Activated naive CD8-positive, alpha-beta T cell treated with anti-CD3 and anti-CD28 coated beads, Interleukin-2, amount 50 U/mL, for 16 hours (primary cell): ENCODE measurements at places on chromosomes 5 and 9.

DNA sequence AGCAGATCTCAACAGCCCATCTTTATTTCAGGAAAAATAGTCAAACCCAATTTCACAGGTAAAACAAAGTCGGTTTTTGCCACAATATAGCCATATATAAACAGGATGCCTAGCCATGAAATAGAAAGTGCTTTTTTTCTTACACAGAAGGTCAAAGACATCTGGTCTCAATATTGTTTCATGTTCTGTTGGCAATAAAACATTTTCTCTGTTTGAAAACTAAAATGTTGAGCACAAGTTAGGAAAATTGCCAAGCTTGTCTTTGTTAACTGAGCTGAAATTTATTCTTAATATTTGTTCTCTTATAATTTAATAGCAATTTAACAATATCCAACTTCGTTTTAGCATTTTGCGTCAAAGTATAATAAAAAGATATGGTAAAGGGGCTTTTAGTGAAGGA lies 673.4 kb downstream of the DTWD2 start:
- DNase-seq: no peak

- DNase-seq: no peak
Observed at GRCh38 chr5:139190125-139190524, 8.0 kb downstream of the SIL1 start.

GRCh38 chr5:175788155-175788787 lies 83.1 kb upstream of the CPLX2 start:
- no peak for DNase-seq

DNA sequence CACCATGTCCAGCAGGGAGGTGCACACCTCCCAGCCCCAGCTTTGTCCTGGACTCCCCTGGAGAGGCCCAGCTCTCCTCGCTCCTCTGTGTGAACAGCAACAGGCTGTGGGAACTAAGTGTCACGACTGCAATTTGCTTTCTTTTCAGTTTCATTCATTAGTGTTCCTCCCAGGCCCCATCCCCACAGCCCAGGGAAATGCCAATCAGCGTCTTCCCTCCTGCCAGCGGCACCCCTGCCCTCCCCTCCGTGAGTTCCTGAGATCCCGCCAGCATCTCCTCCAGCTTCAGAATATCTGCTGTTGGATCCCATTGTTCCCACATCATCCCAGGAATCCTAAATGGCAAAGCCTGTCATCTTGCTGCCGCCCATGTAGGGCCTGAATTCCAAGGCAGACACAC lies 13.1 kb upstream of the RPL26L1 start:
- no peak for DNase-seq

DNA sequence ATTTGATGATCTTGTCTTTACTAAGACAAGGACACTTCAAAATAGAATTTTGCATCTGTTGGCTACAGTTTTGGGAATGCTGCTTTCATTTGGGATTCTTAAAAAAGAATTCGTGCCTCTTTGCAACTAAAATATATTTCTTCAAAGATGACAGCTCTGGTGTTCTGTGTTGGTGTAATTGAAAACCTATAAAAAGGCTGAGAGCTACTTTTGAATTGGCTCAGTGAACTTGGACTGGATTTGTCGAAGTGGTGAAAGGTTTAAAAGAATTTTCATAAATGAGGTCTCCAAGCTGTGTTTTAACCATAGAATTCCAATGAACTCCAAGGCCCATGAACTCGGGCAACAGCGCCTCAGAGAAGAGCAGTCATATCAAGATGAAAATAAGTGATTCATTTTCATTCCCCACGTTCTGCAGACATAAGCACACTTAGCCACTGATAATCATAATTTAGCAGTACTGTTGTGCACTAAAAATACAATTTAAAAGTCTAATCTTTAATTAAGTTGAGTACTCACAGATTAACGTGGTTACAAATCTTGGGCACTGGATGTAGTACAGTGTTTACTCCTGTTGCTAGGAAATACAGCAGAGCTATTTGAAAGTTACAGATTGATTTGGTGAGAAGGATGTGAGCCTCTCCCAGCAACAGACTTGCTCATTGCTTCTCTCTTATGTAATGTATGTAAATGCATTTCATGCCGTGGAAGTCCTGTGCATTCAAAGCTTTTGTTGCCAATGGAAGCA lies 10.9 kb downstream of the SNCAIP start:
- no peak for DNase-seq

GRCh38 chr9:136228107-136228875 lies 17.3 kb downstream of the QSOX2 start:
- DNase-seq: no peak

DNA sequence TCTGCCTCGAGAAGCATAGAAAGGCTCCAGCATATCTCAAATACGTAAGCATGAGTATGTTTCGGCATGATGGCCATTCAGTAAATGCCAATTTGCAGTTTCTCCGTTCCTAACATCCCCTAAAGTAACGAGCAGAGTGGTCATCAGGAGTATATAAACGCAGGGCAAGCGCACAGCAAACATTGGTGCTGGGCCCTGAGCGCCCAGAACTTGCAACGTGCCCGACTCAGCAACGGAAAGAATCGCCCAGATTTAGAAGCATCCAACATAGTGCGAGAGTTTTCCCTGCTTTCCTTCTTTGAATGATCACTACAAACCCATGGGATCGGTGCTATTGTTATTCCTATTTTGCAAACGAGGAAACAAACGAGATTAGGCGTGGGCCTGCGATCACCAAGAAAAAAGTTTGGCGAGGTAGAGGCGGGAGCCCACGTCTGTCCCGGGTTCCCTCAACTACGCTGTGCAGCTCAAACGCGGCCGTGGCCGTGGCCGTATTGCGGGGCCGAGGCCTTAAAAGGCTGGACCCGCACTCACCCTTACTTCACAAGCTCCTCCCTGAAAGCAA lies 505 bp downstream of the RPS14 start:
- no peak for DNase-seq

DNA sequence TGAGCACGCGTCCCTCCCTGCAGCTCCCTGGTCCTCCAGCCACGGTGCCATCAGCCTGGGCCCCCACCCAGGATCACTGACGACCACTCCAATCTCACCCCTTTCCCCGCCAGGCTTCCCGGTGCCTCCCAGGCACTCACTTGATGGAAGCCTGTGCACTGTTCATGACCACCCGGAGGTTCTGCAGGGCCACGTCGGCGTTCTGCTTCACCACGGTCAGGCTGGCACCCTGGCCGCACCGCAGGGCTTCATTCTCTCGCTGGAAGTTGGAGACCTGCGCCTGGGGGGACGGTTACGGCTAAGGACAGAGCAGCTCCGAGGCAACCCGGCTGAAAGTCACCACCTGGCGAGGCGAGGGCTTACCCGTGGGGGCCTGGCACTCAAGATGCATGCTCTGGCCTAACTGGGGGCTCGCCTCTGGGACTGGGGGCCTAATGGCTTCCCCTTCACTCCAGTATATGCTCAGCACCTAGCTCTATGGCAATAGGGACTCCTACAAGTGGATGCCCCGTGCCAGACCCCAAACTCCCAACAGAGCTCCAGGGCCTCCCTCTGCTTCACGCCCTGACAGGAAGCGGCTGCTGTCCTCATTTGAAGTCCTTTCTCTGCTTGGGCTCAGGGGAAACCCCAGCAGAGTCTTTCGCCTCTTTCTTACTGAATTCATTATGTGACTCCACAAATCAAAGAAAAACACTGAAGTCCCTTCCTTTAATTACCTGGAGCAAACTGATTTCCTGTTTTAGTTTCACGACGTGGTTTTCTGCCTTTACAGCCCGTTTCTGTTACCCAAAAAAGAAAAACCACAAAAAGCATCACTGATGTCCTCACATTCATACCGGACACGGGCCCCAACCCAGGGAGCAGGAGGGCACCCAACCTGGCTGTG lies 4.2 kb upstream of the SNAPC4 start:
- no peak for DNase-seq

DNA sequence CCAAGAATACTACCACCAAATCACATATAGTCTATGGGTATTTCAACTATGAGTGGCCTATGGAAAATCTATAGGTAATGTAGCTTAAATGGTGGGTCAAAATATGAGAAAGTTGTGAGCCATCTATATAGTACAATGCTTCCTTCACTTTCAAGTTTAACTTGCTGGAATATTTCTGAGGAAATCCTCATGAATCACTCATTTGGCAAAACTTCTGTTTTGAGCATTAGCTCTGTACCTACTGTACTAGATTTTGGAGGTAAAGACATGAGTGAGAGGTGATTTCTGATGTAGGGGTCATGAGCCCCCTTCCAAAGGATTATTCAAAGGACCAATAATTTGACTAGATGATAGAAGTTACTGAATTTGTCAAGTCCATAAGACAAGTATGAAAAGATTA lies 80.6 kb upstream of the DAB2 start:
- no peak for DNase-seq

DNA sequence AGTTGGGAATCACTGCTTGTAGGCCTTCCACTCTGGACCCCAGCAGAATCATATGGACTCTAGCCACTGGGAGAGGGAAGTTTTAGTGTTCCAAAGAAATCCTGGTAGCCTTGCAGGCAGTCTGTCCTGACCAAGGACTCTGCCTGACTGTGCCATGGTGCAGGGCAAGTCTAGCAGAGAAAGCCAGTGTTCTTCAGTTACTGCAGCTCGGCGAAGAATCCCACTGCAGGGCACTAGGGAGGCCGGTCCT lies 20.3 kb upstream of the MATR3 start:
- no peak for DNase-seq

DNA sequence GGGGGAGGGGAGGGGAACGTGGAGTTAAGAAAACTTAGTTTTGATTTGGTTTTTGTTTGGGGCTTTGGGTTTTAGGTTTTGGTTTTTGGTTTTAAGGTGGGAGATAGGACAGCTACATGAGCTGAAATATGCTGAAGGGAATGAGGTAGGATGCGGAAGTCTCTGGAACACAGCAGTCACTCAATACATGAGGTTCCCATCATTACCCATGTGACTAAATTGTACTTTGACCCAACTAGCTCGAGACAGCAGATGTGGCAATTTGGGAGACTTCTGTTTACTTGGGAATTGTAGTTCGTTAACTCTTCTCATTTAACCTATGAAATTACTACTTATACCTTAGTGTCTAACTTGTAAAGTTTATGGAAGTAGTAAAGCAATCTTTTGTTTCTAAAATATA lies 124.2 kb downstream of the TLE1 start:
- no peak for DNase-seq

DNA sequence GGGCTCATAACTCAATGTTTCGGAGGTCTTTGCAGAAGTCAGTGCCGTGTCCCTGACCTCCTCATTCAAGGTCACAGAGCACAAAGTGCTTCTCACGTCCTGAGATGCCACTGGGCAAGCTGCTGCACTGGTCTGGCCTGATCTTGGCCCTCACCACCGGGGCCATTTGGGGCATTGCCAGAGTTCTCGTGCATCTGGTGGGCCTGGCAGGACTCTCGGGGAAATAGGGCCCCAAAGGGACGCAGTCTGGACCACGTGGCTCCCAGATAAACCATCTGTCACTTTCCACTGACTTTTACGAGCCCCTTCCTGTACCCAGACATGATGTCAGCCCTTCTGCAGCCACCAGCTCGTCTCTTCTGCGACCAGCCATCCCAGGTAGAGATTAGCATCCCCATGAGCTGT lies 54.8 kb downstream of the HRH2 start:
- no peak for DNase-seq

DNA sequence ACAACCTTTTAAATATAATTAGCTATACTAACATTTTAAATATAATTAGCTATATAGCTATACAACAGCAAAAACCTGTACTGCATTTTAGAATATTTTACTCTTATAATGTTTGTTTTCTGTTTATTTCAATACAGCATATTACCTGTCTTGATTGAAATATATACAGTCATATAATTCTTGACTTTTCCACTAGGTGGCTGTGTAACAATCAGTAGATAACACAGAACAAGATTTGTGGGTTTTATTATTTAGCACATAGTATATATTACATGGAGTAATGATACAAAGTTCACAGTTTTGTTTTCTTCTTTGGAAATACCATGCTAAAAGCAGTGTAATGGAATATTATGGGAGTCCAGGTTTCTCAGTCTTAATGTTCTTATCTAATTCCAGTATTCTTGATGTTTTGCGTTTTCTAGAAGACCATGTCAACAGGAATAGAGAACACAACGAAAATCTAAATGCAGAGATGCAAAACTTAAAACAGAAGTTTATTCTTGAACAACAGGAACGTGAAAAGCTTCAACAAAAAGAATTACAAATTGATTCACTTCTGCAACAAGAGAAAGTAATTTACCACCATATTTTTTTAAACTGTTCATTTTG lies 13.3 kb downstream of the HMMR start:
- no peak for DNase-seq

GRCh38 chr9:80964374-80964773 lies 725.0 kb downstream of the TLE1 start:
- no peak for DNase-seq

DNA sequence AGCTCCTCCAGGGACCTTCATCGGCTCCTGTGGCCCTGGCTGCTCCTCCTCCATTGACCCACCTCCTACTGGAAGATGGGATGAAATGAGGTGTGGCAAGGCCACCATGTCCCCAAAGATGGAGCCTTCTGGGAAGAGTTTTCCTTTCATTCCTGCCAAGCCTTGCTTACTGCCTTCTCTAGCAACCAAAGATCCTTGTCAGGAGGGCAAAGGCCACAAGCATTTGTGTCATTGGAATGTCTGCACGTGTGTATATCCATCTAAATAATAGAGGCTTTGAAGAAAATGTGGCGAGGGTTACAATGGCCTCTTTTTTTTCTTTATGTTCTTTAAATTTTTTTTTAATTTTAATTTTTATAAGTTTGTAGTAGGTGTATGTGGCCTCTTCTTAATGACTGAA lies 313.6 kb downstream of the ARHGEF28 start:
- no peak for DNase-seq

- DNase-seq: no peak
Observed at GRCh38 chr5:2506603-2507002, 244.9 kb downstream of the IRX2 start.

DNA sequence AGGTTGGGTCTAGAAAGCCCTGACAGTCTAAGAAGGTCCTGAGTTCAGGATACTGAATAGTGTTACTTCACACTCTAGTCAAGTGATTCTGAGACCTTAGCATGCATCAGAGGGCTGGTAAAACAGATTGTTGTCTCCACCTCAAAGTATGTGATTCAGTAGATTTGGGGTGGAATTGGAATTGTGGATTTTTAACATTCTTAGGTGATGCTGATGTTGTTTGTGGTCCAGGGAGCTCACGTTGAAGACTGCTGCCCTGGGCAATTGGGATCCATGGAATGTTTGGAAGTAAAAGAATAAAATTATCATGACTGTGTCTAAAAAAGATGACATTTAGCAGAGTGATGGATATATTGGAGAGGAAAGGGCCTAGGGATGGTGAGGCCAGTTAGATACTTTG lies 75.6 kb downstream of the VCAN start:
- no peak for DNase-seq

GRCh38 chr9:5326893-5327548 lies 12.7 kb downstream of the RLN1 start:
- DNase-seq: no peak

DNA sequence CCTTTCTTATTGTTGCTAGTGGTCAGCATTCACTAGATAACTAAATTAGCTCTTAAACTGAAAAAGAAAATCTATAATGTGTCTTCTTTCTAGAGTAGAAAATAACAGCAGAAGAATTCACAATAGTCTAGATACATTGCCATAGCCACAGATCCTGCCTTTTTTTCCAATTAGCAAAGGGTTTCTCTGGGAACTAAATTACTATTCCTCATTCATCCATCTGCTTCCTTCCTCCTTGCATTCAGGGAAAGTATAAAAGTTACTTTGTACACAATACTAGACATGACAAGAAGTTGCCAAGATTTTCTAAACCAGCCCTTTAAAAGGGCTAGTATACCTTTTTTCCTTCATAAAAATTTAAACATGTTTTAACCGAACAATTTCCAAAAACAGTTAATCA lies 21.2 kb upstream of the WDR41 start:
- DNase-seq: no peak
